CD4-positive, alpha-beta T cell treated with Interleukin-15 for 1 hour (primary cell): ENCODE measurements at places on chromosomes 2 and 18.

- no peak for DNase-seq
Observed at GRCh38 chr2:19580264-19580663, 221.8 kb upstream of the OSR1 start.

DNA sequence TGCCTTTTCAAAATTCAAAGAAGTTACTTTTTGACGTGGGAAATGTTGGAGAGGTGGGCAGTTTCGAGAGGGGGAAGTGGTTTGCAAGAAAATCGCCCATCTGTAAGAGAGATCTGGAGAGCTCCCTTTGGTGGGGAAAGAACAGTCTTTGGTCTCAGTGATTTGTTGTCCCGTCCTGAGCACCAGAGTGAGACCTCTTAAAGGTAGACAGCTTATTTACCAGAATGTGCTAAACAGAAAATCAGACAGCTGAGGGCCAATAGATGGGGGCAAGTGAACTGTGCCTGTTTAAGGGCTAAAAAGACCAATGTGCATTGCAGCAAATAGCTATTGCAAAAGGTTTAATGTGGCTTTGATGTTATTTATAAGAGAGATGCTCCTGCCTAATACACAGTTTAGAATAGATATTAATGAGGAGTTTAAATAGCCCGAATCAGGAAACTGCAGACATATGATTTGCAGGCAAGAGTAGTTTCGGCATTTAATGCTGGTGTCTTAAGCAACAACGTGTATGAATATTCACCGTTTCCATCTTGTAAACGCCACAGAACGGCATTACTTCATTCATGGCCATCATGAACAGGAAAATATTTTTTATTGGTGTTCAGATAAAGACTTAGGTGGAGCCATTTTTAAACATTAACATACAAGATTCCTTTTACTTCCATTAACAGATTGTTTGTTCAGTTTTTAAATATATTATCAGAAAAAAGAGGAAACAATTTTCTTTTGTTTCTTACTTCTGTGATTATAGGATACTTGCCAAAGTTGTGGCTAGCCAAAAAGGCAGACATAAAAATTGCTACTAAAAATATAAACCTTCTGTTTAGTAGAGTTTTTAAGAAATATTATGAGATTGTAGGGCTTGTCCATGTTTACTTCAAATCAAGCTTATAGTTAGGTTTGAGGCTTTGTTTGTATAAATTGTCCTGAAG lies 29.6 kb downstream of the ARHGAP15 start:
- no peak for DNase-seq

GRCh38 chr18:10559553-10560451 lies 34.0 kb downstream of the NAPG start:
- no peak for DNase-seq

DNA sequence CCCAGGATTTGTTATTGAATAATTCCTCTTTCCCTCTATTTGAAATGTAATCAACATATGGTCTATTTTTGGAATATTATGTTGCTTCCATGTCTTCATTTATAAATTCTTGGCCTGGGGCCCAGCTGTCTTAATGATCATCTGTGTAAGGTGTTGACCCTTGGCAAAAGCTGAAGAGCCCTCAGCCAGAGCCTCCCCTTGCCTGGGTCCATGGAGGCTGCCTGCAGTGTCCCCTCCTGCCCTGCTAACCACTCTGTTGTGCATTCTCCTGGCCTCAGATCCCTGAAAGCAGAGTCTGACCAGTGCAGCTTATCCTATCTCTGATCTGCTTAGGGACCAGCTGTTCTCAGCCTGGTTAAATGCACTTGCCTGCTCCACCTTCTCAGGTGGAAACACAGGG lies 226.1 kb upstream of the APCDD1 start:
- DNase-seq = no peak

DNA sequence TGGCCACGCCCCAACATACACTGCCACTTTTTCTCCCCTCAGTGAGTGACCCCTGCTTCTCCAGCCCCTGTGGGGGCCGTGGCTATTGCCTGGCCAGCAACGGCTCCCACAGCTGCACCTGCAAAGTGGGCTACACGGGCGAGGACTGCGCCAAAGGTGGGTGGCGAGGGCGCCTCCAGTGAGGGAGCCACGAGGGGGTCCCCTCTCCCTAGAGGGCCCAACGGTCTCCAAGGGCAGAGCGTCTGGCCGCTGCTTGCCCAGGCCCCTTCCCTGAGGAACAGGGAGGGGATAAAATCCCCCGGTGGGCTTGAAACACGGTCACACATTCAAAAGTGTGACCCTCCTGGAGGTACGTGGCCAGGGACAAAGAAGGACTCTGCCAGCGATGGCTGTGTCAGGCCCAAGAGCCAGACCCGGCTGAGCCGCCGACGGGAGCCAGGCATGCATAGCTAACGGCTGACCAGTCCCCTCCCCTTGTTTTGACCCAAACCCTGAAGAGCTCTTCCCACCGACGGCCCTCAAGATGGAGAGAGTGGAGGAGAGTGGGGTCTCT lies 37.2 kb downstream of the MTERF4 start:
- no peak for DNase-seq

GRCh38 chr2:234300391-234300925 lies 196.4 kb downstream of the ARL4C start:
- no peak for DNase-seq

- DNase-seq = no peak
Observed at GRCh38 chr2:55093381-55093780, 43.1 kb upstream of the RTN4 start.

DNA sequence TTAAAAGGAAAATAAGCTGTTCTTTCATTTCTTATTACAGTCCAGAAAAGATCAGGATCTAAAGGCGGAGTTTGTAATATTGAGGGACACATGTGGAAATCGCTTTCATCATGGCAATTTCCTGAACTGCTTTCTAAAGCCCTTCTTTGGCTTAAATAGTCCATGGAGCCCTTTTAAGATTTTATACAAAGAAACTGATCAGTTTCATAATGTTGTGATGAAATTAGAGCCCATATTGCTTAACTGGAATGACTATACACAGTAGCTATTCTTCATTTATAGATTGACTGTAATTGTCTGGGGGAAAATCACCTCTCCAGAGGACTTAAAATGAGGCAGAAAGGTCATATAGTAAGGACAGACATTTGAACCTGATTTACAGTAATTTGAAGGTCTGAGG lies 322.2 kb downstream of the ETAA1 start:
- DNase-seq = no peak

- DNase-seq = no peak
Observed at GRCh38 chr2:114089636-114090319, 199.9 kb downstream of the ACTR3 start.

GRCh38 chr2:24459224-24460161 lies 31.6 kb upstream of the NCOA1 start:
- DNase-seq = no peak

DNA sequence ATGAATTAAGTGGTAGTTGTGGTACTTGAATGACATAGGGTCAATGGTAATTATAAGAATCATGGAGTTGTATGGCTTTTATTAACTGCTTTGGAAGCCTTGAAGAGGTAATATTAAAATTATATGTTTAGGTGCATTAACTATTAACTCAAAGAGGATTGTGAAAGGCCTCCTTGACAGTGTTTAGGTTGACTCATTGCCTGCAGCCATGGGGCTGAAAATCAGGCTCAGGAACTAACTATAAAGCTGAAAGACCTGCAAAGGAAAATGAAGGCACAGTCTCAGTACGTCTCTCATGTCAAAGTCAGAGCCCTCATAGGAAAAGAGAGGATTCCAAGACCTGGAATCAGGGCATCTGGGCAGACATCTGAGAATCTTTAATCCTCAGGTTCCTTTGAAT lies 31.0 kb downstream of the CACNB4 start:
- DNase-seq = no peak

DNA sequence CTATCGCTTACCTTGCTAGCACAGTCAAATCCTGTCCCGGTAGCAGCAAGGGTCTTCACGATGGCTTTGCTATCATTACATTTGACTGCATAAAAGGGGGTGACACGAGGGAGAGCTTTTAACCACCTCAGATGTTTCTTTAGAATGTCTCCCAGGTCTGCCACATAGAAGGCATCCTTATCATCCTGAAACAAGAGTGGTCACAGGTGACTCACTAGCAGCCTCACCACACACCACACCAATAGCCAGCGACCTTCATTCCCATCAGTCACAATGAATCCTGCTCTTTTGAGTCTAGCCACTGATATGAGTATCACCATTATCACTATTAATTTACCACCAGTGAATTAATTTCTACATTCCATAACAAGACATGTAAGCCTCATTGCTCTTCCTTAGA lies 3.7 kb downstream of the ODC1 start:
- DNase-seq = no peak

DNA sequence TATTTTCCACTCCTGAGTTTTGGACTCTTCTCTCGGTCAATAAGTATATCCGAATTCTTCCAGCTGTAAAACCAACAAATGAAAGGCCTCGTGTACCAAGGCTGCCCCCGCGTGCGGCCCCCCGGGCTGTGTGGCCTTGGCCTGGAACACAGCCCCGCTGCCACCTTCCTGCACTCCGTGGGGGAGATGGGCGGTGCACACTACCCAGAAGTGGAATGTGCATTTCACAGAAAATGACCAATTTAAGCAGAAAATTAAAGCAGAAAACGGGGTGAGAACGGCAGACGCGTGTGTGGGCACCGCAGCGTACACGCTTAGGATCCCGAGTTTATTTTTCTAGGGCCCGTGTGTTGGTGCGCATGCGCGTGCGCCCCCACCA lies 34.4 kb upstream of the ZNF516 start:
- no peak for DNase-seq

DNA sequence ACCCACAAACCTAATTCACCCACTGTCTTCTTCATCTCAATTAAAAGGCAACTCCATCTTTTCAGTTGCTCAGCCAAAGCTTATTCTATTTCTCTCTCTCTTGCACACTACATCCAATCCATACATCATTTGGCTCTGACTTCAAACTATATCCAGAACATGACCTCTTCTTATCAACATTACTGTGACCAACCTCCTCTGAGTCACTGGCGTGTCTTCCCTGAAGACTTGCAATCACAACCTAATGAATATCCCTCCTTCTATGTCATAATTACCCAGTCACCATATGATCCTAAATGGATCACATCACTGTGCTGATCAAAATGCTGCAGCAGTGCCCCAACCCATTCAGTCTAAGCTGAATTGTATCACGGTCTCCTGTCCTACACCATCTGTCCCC lies 22.6 kb upstream of the SULT1C3 start:
- DNase-seq = no peak

DNA sequence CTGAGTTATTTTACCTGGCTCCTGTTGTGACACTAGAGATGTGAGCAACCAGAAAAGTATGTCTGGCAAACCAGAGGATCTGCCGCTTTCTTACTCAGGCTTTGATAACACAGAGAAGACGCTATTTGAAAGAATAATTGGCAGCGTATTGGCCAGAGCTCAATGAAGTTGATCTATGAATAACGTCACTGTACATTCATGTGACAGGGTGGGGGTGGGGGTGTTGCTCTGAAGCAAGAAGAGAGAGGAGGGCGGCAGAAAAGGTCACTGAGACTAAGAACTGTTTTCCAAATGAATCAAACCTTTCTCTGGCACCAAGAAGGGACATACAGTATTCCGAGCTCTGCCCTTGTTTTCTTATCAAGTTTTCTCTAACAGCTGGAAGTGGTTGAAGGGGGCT lies 1.7 kb upstream of the ONECUT2 start:
- no peak for DNase-seq

- no peak for DNase-seq
Observed at GRCh38 chr18:77262643-77263465, 13.2 kb downstream of the GALR1 start.

GRCh38 chr2:59440491-59440890 lies 1113.0 kb downstream of the BCL11A start:
- no peak for DNase-seq

GRCh38 chr18:57853864-57854263 lies 50.7 kb upstream of the ATP8B1 start:
- DNase-seq = no peak
